ENCODE measurements at places on chromosomes 6 and 20.
A peak's percentile ranks its signal among the peaks of the same experiment; 100 is the strongest.

DNA sequence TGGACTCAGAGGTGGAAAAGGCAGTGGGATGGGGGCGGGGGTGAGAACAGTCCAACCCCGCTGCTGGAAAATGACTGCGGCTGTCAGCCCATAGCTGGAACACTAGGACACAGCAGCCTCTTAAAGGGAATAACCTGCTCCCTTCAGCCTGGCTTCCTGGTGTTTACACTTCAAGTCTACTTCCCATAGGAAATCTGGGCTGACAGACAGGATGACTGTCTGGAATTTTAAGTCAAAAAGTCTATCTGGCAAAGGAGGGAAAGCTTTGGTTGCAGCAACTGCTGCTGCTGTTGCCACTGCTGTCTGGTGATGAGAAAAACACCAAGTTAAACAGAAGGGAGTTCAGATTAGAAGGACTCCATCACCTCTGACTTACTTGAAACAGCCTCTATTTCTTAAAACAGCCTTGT lies 44.9 kb downstream of the TNFRSF21 start:
- DNase-seq: no peak

GRCh38 chr6:41497994-41498393 lies 48.2 kb upstream of the FOXP4 start:
- DNase-seq: no peak

- no peak for DNase-seq
These were observed 107.5 kb upstream of the EDN1 start for GRCh38 chr6:12182676-12183075.

GRCh38 chr6:319177-320131 lies 27.2 kb downstream of the DUSP22 start:
- DNase-seq: peak; percentile 16

DNA sequence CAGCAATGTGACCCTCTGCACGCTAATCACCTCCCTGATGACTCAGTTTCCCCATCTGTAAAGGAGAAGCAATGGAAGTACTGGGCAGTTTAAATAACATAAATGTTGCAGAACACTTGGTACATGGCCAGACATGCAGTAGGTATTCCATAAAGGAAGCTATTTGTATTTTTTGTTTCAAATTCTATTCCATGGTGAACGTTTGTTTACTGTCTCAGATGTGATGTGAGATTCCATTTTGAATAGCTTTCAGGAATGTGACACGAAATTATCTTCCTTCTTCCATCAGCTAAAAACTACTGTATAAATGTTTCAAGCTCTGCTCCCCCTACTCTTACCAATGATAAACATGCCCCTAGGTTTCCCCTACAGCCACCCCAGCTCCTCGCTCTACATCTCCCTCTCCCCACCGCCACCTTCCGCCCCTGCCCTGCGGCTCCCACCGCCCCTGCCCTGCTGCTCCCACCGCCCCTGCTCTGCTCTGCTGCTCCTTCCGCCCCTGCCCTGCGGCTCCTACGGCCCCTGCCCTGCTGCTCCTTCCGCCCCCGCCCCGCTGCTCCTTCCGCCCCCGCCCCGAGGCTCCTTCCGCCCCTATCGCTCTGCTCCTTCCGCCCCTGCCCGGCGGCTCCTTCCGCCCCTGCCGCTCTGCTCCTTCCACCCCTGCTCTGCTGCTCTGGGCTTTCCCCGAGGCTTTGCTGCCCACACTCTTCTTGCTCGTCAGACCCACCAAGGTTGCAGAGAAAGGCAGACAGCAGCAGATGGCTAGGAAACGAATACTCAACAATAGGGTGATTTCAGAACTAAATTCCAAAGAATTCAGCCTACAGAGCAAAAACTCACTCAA lies 78.9 kb downstream of the THBS2 start:
- no peak for DNase-seq

DNA sequence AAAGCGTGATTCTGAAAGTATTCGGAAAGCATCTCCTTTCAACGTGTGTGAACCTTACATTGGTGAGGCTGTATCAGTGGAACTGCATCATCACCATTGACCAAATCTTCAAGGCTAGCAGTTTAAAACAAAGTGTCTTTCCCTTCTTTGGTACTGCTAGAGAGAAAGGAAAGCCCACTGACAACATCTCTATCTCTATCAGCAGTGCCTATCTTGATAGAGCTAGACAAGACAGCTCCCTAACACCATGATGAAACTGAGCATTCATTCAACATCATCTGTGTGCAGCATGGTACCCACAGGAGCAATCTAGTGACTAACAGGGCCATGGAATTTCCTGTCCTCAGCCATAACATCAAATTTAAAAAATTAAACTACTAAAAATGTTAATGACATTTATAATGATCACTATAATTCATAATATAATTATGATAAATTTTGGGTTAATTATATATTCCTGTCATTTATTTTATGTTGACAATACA lies 31.5 kb upstream of the EDN1 start:
- no peak for DNase-seq

DNA sequence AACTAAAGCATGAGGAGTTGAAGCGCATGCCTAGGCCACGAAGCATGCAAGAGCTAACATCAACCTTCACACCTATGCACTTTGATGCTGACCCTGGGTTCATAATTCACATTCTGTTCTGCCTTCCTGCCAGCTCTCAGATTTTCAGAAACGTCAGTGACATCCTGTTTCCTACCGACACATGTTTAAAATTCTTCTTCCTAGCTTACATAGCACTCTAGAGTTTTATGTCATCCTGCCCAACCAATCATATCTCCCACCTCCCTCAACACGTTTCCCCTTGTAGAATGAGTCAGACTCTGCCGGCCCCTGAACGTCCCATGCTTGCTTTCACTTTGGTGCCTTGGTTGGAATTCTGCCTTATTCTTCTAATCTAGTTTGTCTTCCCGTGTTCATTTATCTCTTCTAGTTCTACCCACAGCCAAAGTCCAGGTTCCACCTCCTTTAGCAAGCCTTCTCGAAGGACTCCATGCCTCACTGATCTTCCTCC lies 97.2 kb upstream of the MAP7 start:
- DNase-seq: no peak

GRCh38 chr20:3068075-3068474 lies 3.3 kb upstream of the OXT start:
- no peak for DNase-seq

DNA sequence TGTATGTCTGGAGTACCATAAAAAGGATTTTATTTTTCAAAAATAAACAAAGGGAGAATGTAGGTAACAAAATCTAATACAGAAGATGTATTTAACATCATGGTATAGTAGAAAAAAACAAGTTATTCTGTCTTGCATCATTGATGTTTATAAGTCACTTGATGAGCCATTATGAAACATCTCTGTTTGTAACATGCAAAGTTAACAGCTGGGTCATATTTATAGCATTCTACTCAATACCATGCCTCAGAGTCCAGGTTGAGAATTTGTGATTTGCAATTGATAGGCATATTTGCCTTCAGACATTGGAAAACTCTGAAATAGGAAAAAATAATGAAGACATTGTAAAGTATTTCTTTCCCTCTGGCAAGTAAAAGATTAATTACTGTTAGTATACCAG lies 52.3 kb upstream of the IL20RA start:
- no peak for DNase-seq

DNA sequence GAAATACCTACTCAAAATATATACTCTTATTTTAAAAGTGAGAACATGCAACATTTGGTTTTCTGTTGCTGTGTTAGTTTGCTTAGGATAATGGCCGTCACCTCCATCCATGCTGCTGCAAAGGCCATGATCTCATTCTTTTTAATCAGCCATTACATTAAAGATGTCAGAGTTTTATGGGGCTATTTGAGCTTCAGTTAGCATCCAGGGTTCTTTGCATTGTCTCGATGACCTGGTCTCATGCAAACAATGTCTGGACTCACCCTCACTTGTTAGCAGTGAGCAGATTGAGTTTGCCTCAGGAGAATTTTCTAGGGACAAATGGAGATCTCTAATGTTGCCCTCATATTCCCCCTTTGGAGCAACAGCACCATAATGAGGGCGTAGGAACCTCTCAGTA lies 458.7 kb upstream of the AGPAT4 start:
- no peak for DNase-seq

GRCh38 chr6:74713941-74714340 lies 491.9 kb downstream of the COL12A1 start:
- DNase-seq: no peak

GRCh38 chr20:24608926-24609667 lies 139.7 kb downstream of the SYNDIG1 start:
- no peak for DNase-seq

- DNase-seq: no peak
These were observed 50.0 kb downstream of the CNKSR3 start for GRCh38 chr6:154460306-154461071.

DNA sequence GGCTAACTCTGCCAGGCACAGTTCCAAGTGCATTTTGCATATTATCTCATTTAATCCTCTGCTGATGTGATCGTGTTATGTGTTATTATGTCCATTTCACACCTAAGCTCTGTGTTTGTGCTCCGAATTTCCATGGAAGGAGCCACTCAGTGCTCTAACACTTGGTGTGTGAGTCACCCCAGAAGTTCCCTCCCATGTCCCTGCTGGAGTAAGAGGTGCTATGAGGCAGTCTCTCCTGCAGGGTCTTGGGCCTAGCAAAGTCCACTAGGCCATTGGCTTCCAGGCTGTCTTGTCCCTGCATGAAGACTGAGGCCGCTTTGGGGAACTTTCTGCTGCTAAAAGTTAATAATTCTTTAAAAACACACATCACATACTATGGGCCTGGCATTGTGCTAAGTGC lies 405.9 kb upstream of the SULF2 start:
- DNase-seq: no peak

GRCh38 chr6:20104696-20105095 lies 107.6 kb downstream of the MBOAT1 start:
- no peak for DNase-seq

- DNase-seq: no peak
These were observed 26.5 kb upstream of the SMIM29 start for GRCh38 chr6:34275128-34275804.

GRCh38 chr20:64212755-64213154 lies 42.8 kb upstream of the PCMTD2 start:
- peak; percentile 34 for DNase-seq

DNA sequence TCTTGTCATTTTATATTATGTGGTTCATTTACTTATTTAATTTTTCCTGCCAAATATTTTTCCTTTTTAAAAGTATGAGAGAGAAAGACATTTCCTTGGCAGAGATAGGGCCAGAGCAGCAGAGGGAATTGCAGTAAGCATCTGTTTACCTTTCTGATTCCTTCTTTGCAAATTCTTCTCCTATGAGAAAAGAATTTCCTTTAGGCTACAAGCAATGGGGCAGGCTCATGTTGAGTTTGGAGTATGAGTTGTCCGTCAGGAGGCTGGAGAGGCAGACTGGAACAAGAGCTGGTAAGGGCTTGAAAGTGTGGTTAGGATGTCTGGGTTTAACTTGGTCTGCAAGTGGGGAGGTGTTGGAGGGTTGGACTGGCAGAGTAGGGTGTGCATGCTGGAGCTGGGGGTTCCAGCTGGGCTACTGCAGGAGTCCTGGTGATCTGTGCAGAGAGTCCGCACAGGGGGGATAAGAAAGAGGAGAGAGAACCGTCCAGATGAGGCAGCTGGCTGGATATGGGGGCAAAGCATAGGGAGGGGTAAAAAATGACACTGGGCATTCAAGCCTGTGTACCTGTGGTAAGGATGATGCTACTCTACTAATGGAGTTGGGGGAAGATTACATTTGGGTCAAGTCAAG lies 19.7 kb downstream of the TIAM2 start:
- no peak for DNase-seq

GRCh38 chr20:32763202-32764004 lies 1.2 kb downstream of the DNMT3B start:
- peak; percentile 84 for DNase-seq
